ENCODE measurements at places on chromosomes 1 and 21.

GRCh38 chr1:12634156-12634555, 9.7 kb upstream of the AADACL4 start:
- no peak for DNase-seq

DNA sequence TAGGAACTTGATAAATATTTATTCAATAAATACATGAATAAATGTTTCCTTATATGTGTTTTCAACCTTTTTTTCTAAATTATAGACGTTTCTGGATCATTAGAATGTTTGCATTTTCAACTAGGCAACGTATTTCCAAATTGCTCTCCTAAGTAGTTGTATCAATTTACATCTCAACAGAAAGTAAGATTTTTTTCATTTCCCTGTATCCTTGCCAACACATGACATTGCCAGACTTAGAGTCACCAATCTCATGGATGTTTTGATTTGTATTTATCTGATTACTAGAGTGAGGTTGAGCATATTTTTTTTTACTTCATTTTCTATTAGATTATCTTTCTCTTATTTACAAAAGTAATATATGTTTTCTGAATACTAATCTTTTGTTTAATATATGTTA, 22.2 kb upstream of the SMG7 start:
- no peak for DNase-seq

DNA sequence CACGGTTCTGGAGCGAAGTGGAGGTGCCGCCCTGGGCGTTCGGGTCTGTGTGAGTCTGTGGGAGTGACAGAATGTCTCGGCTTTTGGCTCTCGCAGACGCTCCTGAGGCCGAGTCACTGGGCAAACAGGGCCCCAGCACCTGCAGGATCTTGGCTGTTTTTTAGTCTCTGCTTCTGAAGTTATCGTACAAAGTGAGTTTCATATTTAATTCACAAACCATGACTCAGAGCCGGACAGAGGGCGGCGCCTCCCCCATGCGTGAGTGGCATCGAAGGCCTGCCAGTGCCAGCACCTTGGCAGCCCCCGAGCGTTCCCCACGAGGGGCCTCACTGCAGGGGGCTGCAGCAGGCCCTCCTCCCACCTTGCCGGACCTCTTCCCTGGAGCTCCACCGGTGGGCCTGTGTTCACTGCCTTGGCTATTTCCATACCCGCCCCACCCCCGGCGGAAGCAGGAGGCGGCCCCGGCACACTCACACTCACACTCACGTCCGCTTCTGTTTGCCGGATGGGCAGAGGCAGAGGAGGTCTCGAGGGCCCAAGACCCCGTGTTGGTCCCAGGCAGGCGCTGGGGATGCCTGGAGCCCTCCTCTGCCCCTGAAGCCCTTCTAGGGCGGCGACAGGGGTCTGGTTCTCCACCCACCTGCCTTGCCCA, 56.3 kb downstream of the MORN1 start:
- DNase-seq: no peak

DNA sequence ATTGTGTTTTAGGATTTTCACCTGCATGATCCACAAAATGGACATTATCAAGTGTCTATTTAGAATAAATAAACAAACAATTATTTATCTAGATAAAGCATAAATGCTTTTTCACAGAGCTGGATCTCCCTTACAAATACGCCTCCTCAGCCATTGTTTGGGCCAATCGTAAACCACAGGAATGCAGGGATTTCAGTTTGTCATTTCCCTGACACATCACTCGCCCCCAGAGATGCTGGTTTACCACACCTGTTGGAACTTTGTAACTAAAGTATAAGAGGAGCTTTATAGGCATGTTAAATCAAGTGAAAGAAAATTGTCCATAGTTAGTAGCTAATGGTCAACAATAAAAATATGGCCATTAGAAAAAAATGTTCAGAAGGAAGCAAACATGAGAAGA, 40.3 kb downstream of the GPR88 start:
- DNase-seq: no peak

- no peak for DNase-seq
Observed at GRCh38 chr1:119743308-119743707, 25.4 kb downstream of the HMGCS2 start.

DNA sequence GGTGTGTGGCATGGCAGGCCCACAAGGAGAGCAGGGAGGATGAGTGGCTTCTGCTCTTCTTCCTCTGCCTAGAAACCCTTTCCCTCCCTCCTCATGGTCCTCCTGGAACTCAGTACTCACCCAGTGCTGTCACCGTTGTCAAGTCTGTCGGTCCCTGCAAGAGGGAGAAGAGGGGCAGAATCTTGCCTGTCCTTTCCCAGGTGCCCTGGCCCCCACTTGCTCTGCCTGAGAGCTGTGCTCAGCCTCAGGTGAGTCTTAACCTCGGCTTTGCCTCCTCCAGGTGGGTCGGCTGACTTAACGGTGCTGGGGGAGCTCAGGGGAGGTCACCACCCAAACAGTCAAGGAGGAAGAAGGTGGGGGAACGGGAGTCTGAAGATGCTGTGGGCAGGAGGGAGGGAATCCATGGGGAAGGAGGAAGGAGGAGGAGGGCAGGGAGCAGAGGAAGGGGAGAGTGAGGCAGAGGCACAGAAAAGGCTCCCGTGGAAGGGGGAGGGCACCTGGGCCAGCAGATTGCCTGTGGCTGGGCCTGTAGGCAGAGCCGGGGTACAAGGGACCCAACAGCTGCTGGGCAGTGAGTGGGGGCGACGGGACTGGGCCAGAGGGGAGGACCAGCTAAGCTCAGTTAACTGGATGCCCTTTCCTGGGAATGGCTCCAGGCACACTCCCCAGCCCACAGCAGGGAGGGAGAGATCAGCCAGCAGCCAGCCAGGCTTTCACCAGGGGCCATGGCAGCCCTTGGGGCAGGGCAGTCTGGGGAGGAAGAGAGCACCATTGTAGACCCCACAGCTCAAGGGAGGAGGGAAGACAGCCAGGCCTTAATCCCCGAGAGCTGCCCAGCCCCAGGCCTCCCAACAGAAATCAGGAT, 26.3 kb downstream of the CTNNBIP1 start:
- no peak for DNase-seq

DNA sequence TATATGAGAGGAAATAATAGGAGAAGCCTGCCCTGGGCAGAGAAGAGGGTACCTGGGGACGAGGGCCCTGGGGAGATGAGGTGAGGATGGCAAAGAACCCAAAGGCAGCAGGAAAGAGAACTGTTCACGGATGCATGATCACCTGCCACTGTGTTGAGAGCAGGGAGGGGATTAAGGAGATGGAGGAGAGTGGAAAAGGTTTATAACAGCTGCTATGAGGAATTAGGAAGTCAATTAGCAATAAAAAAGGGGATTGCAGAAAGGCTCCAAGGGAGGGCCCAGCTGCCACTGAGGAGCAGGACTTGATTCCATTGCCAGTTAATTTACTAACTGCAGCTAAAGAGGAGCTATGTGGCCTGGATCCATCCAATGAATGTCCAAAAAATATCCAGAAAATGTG, 61.1 kb downstream of the GFI1 start:
- DNase-seq: no peak

DNA sequence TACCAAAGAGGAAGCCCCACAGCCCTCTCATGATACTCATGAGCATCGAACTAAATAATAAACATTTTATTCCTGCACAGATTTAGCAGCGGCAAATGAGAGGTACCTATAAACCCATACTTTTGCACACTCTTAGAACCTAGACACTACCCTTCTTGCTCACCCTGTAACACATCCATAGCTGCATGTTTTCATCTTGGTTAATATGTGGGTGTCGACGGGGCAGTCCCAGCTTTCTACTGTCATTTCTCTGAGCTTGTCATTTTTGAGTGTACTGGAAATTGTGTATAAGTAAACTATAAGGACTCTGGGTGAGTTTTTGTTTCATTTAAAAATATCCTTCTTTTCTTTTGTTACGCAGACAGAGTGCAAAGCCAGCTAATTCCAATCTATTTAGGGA, 25.5 kb downstream of the OVGP1 start:
- DNase-seq: no peak

- DNase-seq: no peak
Observed at GRCh38 chr1:175822580-175822979, 79.2 kb upstream of the TNR start.

GRCh38 chr1:186155594-186155993, 219.5 kb downstream of the TPR start:
- DNase-seq: peak; percentile 44

DNA sequence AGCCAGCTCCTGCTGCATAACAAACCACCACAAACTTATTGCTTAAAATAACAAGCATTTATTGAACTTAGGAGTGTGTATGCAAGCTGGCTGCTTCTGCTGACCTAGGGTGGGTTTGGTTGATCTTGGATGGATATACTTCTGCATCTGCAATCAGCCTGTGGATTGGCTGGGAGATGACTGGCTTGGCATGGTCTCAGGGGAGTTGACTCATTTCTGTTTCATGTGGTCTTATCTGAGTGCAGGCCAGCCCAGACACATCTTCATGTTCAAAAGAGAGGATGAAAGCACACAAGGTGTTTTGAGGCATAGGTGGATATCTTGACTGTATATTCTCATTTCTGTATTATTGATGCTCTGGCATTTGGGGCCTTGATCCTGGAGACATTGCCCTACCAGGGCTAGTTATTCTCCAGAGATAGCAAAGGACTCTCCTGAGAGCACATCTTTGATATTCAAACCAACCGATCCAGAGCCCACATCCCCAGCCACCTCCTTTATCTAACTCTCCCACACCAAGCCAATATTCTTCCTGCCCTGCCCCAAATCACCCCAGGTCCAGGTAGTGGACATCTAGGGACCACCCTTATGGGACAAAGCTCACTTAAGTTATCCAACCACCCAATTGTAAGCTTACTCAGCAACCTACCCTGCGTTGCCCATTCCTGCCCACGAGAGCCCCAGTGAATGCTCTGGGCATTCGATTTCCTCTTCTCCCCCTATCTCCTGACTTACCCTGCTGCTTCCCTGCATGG, 350.8 kb downstream of the PTPRU start:
- no peak for DNase-seq

- DNase-seq: no peak
Observed at GRCh38 chr1:198660341-198661261, 21.8 kb downstream of the PTPRC start.

- DNase-seq: peak; percentile 80
Observed at GRCh38 chr1:112704934-112705627, 1.8 kb downstream of the RHOC start.

- DNase-seq: no peak
Observed at GRCh38 chr1:57167997-57168396, 202.2 kb upstream of the C8B start.

GRCh38 chr1:228752675-228753265, 17.5 kb downstream of the RHOU start:
- no peak for DNase-seq

- no peak for DNase-seq
Observed at GRCh38 chr1:15731735-15732685, 4.0 kb upstream of the SLC25A34 start.

DNA sequence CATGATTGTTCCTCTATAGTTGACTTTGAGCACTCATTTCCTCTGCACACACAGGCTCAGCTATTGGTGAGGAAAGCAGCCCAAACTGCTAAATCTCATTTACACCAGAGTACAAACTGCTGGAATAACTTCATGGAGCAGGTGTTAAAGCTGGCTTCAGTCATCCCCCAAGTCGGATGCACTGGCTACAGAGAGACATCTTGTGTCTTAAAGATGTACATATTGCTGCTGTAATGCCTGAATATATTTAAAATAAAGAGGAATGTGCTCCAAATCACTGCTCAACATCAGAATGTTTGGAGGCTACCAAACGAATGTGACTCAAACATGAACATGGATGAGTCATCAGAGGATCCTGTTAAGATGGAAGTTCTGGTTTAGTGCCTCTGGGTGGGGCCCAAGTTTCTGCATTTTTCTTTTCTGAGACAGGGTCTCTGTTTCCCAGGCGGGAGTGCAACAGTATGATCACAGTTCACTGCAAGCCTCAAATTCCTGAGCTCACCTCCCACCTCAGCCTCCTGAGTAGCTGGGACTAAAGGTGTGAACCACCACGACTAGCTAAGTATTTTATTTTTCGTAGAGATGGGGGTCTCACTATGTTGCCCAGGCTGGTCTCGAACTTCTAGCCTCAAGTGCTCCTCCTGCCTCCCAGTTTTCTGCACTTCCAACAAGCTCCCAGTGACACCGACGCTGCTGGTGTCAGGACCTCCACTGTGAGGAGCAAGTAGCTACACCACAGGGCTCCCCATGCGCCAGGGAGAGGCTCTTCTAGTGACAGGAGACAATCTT, 79.0 kb upstream of the KRTAP19-8 start:
- no peak for DNase-seq

- no peak for DNase-seq
Observed at GRCh38 chr1:155128755-155129473, 1.2 kb downstream of the EFNA1 start.

GRCh38 chr1:94143809-94144176, 22.8 kb upstream of the ABCA4 start:
- DNase-seq: no peak

DNA sequence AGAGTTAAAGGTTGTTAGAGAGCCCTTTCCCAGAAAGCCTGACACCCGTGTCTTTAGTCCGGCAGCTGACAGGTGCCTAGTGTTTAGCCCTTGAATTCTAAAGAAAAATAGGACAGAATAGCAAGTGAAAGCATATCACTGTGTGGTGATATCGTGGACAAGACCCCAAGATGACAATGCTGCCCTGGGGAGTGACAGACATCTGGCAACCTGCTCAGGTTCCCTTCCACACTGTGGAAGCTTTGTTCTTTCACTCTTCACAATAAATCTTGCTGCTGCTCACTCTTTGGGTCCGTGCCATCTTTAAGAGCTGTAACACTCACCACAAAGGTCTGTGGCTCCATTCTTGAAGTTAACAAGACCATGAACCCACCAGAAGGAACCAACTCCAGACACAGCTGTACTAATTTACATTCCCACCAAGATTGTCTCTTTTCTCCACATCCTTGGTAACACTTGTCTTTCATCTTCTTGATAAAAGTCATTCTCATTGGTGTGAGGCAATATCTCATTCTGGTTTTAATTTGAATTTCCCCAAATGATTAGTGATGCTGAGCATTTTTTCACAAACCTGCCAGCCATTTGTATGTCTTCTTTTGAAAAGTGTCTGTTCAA, 107.6 kb upstream of the SGIP1 start:
- no peak for DNase-seq

DNA sequence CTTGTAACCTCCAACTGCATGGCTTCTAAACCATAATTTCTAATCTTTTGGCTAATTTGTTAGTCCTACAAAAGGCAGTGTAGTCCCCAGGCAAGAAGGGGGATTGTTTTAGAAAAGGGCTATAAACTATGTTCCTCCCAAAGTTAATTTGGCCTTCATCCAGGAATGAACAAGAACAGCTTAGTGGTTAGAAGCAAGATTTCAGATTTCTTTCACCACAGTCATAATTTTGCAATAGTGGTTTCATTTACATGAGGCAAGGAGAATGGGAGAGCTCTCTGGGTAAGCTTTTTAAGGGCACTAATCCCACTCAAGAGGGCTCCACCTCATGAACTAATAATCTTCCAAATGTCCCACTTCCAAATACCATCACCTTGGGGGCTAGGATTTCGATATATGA, 1353.9 kb downstream of the NCAM2 start:
- no peak for DNase-seq

- peak; percentile 54 for DNase-seq
Observed at GRCh38 chr1:31828926-31829690, 13.3 kb upstream of the SPOCD1 start.

- no peak for DNase-seq
Observed at GRCh38 chr1:47505267-47505666, 67.4 kb downstream of the FOXD2 start.

GRCh38 chr1:223258751-223259198, 105.2 kb downstream of the SUSD4 start:
- no peak for DNase-seq

GRCh38 chr1:86860020-86860419, 53.9 kb downstream of the SELENOF start:
- DNase-seq: no peak

Measured in OCI-LY7 (cell line).